ENCODE measurements at places on chromosomes 2 and 18. TPM values are rescaled to one million over a fixed set of nuclear protein-coding genes. Genes with fewer than 3 reads are reported as not detected.

GRCh38 chr2:184729581-184729980 lies 131.3 kb downstream of the ZNF804A start:
- H3K4me1 ChIP-seq = no peaks in the 10 kb centered on the region
- no peak overlapping the region for H3K27ac ChIP-seq
- H3K4me3 ChIP-seq = no peak overlapping the region
- no peaks in the 10 kb centered on the region for H3K27me3 ChIP-seq
- H3K36me3 ChIP-seq = no peaks in the 10 kb centered on the region

- H3K4me1 ChIP-seq = peaks cover 12% of the 10 kb centered on the region
- no peak for DNase-seq
- H3K36me3 ChIP-seq = no peaks in the 10 kb centered on the region
- no peaks in the 10 kb centered on the region for H3K27me3 ChIP-seq
- H3K27ac ChIP-seq = no peak overlapping the region
These were observed 33.9 kb upstream of the POMC start for GRCh38 chr2:25202275-25202674.

GRCh38 chr2:143937723-143938350 lies 582.1 kb downstream of the ZEB2 start:
- peak overlapping the region; percentile 46 for H3K4me3 ChIP-seq
- no peaks in the 10 kb centered on the region for H3K36me3 ChIP-seq
- peaks cover 47% of the 10 kb centered on the region for H3K27me3 ChIP-seq
- H3K27ac ChIP-seq = no peak overlapping the region
- H3K4me1 ChIP-seq = peaks cover 7% of the 10 kb centered on the region

DNA sequence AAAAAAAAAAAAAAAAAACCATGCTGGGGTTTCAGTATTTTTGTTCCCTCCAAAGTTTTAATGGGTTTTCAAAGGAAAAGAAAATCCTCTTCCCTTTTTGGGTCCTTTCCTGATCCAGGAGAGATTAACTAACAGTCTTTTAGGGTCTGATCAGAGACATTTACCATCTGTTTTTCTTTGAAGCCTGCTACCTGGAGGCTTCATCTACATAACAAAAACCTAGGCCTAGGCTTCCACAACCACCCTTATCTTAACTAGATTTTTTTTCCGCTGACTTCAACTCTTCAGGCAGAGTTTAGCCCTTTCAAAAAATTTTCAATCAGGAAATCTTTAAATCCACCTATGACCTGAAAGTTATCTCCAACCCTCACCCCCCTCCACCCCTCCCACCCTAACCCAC lies 154.7 kb downstream of the MBD2 start:
- H3K4me1 ChIP-seq = no peaks in the 10 kb centered on the region
- no peak overlapping the region for H3K4me3 ChIP-seq
- peaks cover 4% of the 10 kb centered on the region for H3K27me3 ChIP-seq
- no peak for DNase-seq

- peaks cover 3% of the 10 kb centered on the region for H3K36me3 ChIP-seq
- H3K4me3 ChIP-seq = no peak overlapping the region
- no peak for DNase-seq
- H3K27me3 ChIP-seq = no peaks in the 10 kb centered on the region
These were observed 50.4 kb downstream of the TTN start for GRCh38 chr2:178756843-178757242.

DNA sequence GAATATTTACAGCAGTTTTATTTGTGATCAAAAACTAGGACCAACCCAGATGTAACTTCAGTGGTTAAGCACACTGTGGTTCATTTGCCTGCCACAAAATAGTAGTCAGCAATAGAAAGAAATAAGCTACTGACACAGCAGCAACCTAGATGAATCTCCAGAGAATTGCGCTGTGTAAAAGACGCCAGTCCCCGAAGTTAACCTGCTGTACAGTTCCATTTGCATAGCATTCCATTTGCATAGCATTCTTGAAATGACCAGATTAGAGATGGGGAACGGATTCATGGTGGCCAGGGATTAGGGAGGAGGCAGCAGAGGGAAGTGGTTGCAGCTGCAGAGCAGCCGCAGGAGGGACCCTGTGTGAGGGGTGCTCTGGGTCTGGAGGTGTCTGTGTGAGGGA lies 39.3 kb upstream of the NFATC1 start:
- no peak for DNase-seq
- H3K27me3 ChIP-seq = no peaks in the 10 kb centered on the region
- H3K4me3 ChIP-seq = no peak overlapping the region
- H3K36me3 ChIP-seq = peaks cover 17% of the 10 kb centered on the region

- no peaks in the 10 kb centered on the region for H3K36me3 ChIP-seq
- peaks cover 3% of the 10 kb centered on the region for H3K27me3 ChIP-seq
- H3K4me3 ChIP-seq = no peak overlapping the region
- H3K27ac ChIP-seq = no peak overlapping the region
These were observed 47.2 kb downstream of the PLEK start for GRCh38 chr2:68412127-68412819.

DNA sequence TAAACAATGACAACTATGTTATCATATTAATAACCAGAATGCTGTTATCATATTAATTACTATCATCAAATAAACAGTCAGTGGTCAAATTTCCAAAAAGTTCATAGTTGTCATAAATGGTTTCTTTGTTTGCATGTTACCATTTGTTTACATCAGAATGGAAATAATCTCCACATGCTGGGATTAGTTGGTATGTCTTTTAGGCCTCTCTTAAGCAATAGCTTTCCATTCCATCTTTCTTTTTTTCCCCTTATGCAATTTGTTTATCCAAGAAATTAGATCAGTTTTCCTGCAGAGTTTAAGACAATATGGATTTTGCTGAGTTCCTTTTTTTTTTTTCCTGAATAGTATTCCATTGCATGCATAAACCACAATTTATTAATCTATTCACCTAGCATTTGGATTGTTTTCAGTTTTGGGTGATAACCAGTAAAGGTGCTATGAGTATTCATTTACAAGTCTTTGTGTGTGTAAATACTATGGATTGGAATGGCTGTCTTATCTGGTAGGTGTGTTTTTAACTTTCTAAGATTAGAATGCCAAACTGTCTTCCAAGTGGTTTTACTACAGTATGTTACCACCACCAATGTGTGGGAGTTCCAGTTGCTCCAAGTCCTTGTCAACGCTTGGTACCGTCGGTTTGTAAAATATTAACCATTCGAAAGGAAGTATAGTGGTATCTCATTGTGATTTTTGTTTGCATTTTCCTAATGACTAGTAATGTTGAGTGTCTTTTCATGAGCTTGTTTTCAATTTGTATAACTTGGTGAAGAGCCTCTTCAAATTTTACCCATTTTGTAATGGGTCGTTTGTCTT lies 33.3 kb upstream of the TXNDC2 start:
- no peak overlapping the region for H3K4me3 ChIP-seq
- no peaks in the 10 kb centered on the region for H3K36me3 ChIP-seq
- H3K27me3 ChIP-seq = peaks cover 13% of the 10 kb centered on the region

DNA sequence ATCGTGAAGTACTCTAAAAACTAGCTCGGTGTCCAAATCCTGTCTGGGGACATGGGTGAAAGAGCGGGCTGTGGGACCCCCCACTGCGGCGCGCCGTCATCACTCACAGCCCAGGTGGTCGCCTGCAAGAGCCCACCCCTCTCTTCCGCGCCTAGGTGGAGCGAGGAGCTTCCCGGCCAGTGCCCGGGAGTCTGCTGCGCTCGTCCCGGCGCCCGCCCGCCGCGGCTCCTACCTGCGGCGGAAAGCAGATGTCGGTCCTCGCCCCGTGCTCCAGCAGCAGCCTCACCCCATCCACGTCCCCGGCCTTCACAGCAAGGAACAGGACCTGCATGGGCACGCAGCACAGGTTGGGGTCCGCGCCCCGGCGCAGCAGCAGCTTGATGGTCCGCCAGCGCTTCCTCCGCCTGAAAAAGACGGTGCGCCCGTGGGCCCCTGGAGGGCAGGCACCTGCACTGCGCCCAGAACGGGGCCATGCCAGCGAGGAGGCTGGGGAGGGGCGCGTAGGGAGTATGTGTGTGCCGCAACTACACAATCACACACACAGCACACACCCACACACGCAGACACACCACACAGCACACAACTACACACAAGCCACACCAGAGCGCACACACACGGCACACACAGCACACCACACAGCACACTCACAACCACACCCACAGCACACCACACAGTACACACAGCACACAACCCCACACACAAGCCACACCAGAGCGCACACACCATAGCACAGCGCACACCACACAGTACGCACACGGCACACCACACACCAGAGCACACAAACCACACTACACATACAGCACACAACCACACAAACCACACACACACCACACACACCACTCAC lies 37.4 kb downstream of the ANKMY1 start:
- no peak for DNase-seq
- H3K27ac ChIP-seq = no peak overlapping the region
- peaks cover 35% of the 10 kb centered on the region for H3K36me3 ChIP-seq
- peaks cover 5% of the 10 kb centered on the region for H3K4me1 ChIP-seq
- H3K4me3 ChIP-seq = no peak overlapping the region
- H3K27me3 ChIP-seq = no peaks in the 10 kb centered on the region

GRCh38 chr2:60643747-60644146 lies 90.3 kb upstream of the BCL11A start:
- H3K4me1 ChIP-seq = no peaks in the 10 kb centered on the region
- no peak for DNase-seq
- H3K27ac ChIP-seq = no peak overlapping the region
- no peaks in the 10 kb centered on the region for H3K27me3 ChIP-seq

GRCh38 chr2:166375195-166375735 lies 479 bp downstream of the SCN9A start:
- no peak for DNase-seq
- peaks cover 32% of the 10 kb centered on the region for H3K27me3 ChIP-seq
- peak overlapping the region; percentile 60 for H3K4me3 ChIP-seq
- H3K27ac ChIP-seq = no peak overlapping the region
- H3K4me1 ChIP-seq = peaks cover 9% of the 10 kb centered on the region

The PAX8 gene
- total RNA-seq = 2.8 TPM

The BOLL gene
- not detected for total RNA-seq

The ESPNL gene
- total RNA-seq = 0.15 TPM

The CAPN14 gene
- 1.1 TPM for total RNA-seq

The ALK gene
- not detected for total RNA-seq

The DUSP2 gene
- 429 TPM for total RNA-seq

The ANKRD30BL gene
- total RNA-seq = not detected

The GRHL1 gene
- 0.79 TPM for total RNA-seq

The CLIP4 gene
- total RNA-seq = 26.6 TPM

The GALNT5 gene
- not detected for total RNA-seq

The UGT1A5 gene
- not detected for total RNA-seq
